Thyroid gland (tissue), 4 donors: ENCODE measurements at places on chromosomes 2 and 18. TPM values are rescaled to one million over a fixed set of nuclear protein-coding genes. Genes with fewer than 3 reads are reported as not detected.

CD8A gene
- total RNA-seq = 2.8 TPM

IL18R1 gene
- total RNA-seq = 2.2 TPM

DSG4 gene
- total RNA-seq = not detected

DHRS9 gene
- total RNA-seq = 0.54 TPM

THUMPD2 gene
- total RNA-seq = 16.9 TPM

DCC gene
- 0.94 TPM for total RNA-seq

ALPG gene
- total RNA-seq = not detected

KCNK3 gene
- 8.3 TPM for total RNA-seq

PID1 gene
- 14.5 TPM for total RNA-seq

DOK6 gene
- total RNA-seq = 2.9 TPM

DNA sequence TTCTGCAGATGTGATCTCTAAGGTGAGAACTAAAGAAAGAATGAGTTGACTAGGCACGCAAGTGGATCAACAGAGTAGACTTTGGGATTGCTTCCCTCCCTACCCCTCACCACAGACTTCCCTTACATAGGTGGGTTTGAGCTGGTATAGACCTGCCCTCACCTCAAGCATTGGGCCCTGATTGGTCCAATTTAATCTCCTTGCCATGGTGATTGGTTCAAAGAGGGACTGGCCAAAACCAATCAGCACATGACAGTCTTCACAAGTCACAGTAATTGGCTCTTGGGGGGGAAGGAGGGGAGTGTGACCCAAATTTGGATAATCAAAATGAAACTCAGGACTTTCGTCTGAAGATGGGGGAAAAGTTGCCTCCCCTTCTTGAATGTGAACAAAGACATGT, 36.6 kb upstream of the LNPK start:
- DNase-seq = no peak

- no peak for DNase-seq
Measured at GRCh38 chr18:56066524-56067213, 478.7 kb upstream of the TCF4 start.

DNA sequence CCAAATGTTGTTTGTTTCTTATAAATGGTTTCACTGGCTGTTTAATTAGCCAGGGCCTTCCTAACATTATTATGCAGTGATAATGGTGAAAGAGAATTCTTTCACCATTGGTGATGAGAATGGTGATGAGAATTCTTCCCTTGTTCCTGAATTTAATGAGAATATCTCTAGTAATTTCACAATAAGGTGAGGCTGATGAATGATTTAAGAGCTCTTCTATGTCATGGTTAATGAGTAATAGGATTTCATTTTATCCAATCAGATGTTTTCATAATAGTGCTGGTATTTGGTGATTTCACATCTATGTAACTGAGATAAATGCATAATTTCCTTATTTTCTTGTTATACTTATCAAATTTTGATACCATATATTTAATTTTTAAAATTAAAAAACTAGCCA, 535.7 kb upstream of the ZEB2 start:
- DNase-seq = no peak

GRCh38 chr2:30148850-30149249, 2.0 kb downstream of the YPEL5 start:
- DNase-seq = no peak

DNA sequence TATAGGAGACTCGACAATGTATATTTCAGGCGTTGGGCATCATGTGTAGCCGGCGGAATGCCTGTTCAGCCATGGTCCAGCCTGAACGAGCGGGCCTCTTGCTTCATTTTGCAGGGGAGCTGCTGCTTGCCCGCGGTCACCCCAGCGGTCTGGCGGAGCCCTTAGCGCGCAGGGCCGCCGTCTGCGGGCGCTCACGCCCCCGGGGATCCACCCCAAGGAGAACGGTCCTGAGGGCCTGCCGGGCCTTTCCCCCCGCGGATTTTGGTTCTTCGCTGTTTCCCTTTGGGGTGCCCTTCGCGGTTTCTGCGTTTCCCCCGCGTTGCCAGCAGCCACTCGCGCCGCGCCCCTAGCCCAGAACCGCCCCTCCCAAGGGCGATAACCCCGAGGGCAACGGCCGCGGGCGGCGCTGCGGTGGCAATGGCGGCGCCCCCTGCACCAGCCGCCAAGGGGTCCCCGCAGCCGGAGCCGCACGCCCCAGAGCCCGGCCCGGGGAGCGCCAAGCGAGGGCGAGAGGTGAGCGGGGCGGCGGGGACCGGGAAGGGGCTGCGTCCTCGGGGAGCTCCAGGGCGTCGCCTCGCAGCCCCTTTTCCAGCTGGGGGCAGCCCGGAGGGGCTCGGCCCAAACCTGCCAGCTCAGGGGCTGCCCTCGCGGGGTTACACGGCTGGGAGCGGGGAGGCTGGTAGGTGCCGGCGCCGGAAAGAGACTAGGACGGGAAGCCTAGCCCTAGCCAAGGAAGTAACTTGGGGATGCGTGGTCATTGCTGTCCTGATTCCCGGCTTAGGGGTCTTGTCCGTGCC, at the start of gene MFSD2B:
Gene MFSD2B (plus strand): TSS at position 406 of the 797 bp plus-strand sequence. CDS start 12 bp downstream, at position 418.
- DNase-seq = peak; percentile 5

DNA sequence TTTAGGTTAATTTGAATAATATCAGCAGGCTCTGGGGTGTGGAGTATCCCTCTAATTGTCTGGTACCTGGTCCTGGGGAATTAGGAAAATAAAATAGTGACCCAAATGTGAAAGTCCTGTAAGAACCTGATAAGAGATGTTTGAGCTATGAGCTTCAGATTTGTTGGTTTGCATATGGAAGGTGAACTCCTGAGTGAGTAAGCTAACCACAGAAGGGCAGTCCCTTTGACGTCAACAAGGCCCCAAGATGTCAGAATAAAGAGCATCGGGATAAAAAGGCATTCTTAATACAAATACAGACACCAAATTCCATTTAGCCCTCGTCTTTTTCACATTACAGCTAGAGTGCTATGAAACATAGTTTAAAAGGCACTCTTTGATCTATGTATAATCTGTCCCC, 1366.3 kb upstream of the TMEFF2 start:
- DNase-seq = no peak

GRCh38 chr2:33217406-33217805, 259.0 kb upstream of the RASGRP3 start:
- no peak for DNase-seq

DNA sequence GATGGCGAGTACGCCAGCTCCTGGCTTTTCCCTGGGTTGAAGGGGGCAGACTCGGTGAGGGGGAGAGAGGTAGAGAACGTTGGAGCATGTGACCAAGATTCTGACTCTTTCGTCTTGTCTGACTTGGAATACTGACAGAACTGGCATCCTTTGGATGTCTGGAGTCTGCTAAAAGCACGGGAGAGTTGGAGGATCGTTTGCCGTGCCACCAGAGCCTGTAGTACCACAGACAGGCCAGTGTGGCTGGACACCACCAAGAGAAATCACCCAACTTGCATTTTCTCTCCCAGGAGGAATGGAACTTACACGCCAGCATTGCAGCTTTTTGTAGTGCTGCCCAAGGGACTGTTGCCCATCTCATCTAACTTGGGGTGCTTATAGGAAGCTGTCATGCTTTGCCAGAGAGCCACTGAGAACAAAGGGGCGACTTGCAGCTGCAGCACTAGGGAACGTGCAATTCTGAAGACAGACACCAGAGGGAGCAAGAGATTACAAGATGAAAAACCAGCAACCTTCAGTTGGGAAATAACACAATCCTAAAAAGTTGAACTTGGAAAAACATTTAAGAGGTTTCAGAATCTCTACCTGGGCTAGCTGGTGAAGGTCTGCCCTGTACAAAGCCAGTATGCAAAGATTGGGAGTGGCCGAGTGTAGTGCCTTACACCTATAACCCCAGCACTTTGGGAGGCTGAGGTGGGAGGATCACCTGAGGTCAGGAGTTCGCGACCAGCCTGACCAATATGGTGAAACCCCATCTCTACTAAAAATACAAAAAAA, 24.1 kb downstream of the PSMG2 start:
- peak; percentile 47 for DNase-seq

DNA sequence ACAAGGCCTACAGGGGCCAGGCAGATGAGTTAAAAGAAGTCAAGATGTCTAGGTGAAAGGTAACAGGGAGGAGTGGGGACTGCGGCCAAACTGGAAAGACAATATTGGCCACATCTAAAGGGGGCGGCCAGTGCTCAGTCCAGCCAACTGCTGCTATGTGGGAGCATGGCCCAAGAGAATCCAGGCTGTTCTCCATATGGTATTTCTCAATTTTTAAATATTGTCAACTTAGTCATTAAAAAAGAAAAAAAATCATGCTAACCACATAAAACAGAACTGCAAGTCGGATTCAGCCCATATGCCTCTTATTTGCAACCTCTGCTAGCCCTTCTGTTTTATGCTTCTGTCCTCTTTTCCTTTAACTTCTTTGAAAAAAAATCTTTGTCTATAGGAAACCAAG, 14.8 kb downstream of the TRABD2A start:
- no peak for DNase-seq

DNA sequence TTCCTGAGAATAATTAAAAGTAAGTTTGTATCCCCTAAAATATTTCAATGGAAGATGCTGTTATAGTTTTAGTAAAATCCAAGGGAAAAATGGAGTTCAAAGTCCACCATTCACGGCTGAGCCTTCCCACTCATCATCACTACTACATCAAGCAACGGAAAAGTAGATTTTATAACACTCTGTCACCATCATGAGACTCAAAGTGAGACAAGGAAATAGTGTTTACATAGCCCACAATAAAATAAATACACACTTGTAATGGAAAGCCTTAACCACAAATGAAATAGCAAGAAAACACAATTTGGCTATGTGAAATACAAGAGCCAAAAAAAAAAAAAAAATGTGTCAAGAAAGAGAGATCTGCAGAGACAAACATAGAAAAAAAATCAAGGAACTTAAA, 569.9 kb upstream of the REG3G start:
- DNase-seq = no peak

- no peak for DNase-seq
Measured at GRCh38 chr2:50773211-50773932, 258.6 kb downstream of the NRXN1 start.

GRCh38 chr2:20868377-20868776, 45.5 kb upstream of the LDAH start:
- DNase-seq = no peak

GRCh38 chr18:3177902-3178687, 41.7 kb downstream of the MYOM1 start:
- DNase-seq = no peak

DNA sequence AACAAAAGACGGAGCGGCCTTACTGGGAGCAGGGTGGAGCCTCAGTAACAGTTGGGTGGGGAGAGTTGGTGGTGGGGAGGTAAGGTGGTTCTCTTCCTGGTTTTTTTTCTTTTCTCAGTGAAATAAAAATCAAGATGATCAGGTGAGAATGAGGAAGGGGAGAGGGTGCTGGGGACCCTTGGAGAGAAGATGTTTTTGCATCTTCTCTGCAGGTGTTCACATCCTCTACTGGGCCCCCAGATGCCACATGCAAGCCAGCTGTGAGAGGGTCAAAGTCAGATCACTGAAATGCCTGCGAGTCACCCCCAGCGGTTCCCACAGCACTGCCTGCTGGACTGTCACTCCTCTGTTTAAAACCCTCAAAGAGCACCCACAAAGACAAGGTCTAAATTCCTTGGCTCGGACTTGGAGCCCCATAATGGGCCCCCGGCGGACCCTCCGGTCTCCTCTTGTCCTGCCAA, 69.8 kb upstream of the FHL2 start:
- no peak for DNase-seq

GRCh38 chr2:241048949-241049343, 50.5 kb downstream of the SNED1 start:
- no peak for DNase-seq

DNA sequence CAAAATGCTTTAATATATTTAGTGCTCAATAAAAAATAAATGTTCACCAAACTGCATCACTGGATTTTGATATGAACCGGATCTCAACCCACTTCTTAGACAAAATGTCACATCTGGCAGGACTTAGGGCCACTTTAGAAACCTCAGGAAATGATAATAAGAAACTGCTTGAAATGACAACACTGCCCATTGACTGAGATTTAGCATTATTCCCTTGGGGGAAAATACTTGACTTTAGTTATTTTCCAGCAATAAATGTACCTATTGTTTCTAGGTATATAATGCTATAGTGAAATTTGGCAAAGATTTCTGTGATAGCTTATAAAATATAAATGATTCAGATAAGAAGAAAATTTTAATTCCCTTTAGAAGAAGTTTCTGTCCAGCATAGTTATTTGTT, 195.1 kb downstream of the ICOS start:
- DNase-seq = no peak

- DNase-seq = no peak
Measured at GRCh38 chr2:241413929-241414580, 58.0 kb downstream of the FARP2 start.

- DNase-seq = peak; percentile 58
Measured at GRCh38 chr2:10395893-10396292, 52.2 kb downstream of the ODC1 start.

DNA sequence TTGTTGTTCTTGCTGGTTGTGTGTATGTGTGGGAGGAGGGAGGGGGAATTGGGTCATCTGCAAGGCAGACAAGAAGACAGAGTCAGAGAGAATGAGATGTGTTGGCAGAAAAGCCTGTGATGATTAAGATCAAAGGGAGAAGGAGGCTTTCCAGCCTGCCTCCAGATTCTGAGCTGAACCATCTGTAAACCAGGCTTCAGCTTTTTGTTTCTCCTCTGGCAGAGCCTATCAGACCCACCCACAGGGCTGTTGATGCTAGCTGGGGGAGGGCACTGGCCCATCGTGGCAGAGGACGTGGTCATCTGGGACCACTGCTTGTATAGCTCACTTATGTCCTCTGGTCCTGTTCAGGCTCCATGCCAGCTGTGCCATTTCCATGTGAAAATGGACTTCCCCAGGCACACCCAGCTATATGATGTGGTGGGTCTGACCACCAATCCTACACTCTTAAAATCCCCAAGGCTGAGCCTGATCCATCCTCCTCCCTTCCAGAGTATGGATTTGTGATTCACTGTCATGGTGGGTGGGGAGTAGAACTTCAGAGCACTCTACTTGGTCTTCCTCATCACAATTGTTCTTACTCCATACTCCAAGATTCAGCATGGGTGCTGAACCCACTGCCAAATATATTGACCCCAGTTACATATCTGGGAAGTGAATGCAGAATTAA, 27.8 kb upstream of the COL6A3 start:
- no peak for DNase-seq

DNA sequence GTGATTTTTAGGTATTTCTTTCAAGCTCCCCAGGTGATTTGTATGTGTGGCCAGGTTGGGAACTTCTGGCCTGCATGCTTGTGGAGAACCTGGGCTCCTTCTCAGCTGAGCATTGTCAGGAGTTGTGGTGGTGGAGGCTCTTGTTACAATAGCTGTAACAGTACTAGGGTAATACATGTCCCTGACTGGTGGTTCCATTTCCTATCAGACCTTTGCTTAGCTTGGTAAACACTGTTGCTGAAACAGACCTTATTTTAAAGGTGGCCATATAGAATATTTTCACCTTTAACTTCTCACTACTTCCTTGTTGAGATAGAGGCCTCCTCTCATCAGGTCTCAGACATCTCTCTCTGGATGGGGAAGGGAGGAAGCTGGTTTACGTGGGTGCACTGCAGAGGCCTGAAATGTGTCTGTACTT, 79.2 kb downstream of the SETBP1 start:
- DNase-seq = no peak

GRCh38 chr2:37378411-37378810, 34.0 kb downstream of the QPCT start:
- no peak for DNase-seq

GRCh38 chr2:233141901-233142300, 81.8 kb downstream of the INPP5D start:
- DNase-seq = no peak
